GM04504 (cell line): ENCODE measurements at places on chromosomes 4 and X.

GRCh38 chr4:111283066-111283677 lies 660.3 kb upstream of the PITX2 start:
- peak; percentile 9 for DNase-seq

DNA sequence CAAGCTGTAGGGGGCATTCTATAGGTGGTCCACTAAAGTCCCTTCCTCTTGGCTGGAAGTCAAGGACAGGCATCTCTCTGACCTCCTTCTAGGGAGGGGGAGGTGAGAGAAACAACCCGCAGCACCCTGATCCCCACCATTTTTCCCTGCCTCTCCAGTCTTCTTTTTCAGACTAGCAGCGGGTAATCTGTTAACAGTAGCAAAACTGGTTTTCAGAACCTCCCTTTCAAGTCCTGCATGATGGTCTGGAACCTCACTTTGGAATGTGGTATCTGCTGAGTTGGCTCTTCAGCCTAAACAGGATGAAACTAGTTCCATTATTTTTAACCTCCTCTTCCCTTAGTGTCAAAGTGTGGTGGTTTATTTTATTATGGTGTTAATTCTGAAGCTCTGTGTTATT lies 196.0 kb downstream of the NWD2 start:
- no peak for DNase-seq

DNA sequence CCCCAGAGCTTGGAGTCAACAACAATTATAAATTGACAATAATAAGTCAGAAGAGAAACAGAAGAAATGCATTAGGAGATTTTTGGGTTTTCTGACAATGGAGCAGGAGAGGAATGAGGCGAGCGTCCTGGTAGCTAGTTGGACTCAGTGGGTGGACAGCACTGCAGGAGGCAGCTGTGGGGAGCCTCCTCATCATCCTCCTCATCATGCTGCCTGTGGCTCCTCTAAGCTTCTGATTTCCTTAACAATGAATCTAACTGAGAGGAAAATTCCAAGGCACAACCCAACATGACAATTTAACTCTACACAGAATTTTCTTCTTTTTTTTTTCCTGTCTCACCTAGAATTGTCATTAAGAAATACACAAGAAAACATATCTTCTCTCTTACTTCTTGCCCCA lies 357.1 kb upstream of the NOCT start:
- DNase-seq, result no peak

DNA sequence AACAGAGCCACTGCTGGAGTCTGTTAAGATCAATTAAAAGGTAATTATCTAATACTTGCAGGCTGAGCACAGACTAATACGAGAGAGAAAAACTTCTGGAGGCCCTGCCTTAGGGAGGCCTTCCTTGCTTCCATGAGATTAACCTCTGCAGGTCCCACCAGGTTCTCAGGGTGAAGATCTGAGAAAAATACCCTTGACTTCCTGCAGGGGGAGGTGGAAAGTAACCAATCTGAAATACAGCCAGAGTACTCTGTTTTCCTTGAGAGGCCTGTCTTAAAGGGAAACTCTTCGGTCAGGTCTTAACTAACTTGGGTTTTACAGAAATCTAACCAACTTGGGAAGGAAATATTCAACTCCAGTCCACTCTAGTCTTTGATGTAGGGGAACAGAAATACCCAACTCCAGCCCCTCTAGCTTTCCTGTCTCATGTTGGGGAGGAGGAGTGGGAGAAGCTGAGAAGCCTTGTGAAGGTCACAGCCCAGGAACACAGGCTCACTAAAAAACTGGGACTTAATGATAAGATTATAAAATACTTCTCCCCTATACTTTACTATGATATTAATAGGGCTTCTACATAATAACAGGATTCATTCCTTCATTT lies 77.1 kb downstream of the TBCK start:
- peak; percentile 18 for DNase-seq

- DNase-seq, result no peak
These were observed 26.7 kb upstream of the BMP2K start for GRCh38 chr4:78749258-78749971.

DNA sequence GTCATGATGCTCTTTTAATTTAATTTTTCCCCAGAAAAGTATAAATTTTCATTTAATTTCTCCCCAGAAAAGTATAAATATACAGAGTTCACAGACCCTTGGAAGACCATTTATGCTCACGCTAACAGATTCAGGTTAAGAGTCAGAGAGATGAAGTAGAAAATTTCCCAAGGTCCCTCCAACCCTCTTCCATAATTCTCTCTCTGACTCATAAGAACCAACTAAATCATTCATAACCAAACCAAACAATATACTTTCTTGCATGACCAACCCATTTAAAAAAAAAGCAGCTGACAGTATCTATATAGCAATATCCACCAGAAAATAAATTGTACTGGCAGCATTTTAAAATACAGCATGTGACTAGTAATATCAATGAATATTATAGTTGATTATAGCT lies 3.9 kb downstream of the KLHL8 start:
- no peak for DNase-seq

DNA sequence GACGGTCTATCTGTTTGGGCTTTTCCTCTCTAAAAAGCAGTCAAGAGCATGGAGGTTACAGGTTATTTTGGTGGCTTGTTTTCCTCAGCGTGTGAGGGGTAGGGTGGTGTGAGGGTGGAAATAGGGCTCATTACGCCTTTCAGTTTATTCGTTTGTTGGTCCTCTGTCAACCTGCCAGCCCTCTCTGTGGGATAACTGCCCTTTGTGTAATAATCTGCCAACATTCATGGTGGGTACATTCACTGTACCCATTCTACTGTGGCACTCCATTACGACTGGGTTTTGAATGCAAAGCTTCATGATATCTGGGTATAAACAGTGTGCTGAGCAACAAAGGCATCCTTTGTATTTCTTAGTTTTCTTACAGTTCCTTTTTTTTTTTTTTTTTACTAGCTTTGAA lies 136.4 kb downstream of the ADGRL3 start:
- DNase-seq, result no peak
